Right lung (tissue), 10 donors: ENCODE measurements at places on chromosomes 16 and 17. TPM values are rescaled to one million over a fixed set of nuclear protein-coding genes. Genes with fewer than 3 reads are reported as not detected.
A peak's percentile ranks its signal among the peaks of the same experiment; 100 is the strongest.

GRCh38 chr17:6470146-6470718, 26.0 kb downstream of the PIMREG start:
- DNase-seq = no peak

ADAT1 gene
- polyA plus RNA-seq = 42.4 TPM

DNA sequence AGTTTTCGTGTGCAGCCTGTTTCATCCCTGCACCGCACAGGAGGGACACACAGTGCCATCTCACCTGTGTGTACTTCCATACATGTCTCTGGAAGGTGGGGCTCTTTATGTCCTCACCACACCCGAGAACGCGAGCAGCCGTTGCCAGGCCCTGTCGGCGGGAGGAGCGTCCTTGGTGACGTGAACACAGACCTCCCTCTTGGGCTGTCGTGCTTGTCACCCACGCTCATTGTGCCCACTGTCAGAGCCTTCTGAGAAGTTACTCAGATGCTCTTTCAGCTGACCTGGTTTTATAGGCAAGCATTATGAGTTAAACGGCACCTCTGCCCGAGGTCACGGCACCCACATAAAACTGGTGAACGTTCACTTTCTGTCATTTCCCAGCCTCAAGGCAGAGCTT, 40.2 kb downstream of the ZNF750 start:
- DNase-seq = no peak

- DNase-seq = no peak
These were observed 14.8 kb upstream of the TRAP1 start for GRCh38 chr16:3732171-3732570.

GRCh38 chr16:87046235-87046634, 271.0 kb downstream of the C16orf95 start:
- DNase-seq = no peak

DNA sequence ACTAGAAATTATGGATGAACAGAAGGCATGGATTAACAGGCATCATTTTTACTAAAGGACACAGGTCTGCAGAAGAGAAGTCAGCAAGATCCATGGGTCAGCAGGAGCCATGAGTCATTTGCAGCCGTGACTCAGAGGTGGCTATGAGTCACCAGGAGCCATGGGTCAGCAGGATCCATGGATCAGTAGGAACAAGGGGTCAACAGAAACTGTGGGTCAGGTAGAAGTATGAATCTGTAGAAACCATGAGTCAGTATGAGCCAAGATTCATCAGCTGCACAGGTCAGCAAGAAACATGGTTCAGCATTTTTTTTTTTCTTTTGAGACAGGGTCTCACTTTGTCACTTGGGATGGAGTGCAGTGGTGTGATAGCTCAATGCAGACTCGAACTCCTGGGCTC, 58.2 kb upstream of the HS3ST4 start:
- no peak for DNase-seq

- no peak for DNase-seq
These were observed 17.3 kb downstream of the XYLT1 start for GRCh38 chr16:17453364-17454038.

- no peak for DNase-seq
These were observed 3.0 kb downstream of the SETD6 start for GRCh38 chr16:58518083-58518979.

DNA sequence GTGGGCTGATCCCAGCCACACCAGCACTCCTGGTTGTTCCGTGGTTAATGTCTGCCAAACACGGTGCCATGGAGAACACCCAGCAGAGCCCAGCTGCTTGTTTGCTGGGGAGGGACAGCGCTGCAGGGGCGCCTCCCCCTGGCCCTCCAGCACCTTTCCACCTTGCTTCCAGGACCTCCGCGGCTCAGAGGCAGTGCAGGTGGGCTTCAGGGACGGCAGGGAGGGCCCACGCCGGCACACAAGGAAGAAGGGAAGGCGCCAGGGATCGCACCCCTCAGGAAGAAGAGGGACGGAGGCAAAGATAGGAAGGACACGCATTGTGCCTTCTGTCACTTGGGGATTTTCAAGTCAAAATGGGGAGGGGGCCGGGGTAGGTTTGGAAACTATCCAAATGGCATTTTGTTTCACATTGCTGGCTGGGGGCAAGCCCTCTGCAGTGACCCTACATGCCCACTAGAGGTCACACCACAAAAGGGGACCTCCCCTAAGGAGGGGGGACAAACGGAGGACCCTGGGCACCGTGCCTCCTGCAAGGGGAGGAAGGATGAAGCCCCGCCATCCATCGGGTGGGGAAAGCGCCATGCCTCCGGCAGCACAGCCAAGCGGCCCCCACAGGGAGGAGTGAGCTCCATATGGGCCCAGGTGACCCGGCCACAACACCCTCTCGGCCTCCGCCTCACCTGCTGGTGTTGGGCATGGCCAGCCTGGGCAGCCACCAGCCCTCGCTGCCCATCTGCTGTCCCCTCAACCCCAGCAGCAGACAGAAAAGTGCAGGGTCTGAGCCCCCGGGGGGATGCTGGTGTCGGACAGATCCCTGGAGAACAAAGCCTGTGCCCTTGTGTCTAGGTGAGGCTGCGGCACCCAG, 7.5 kb upstream of the C16orf95 start:
- DNase-seq = peak; percentile 19

- DNase-seq = no peak
These were observed 10.0 kb upstream of the SKAP1 start for GRCh38 chr17:48439875-48440505.

DNA sequence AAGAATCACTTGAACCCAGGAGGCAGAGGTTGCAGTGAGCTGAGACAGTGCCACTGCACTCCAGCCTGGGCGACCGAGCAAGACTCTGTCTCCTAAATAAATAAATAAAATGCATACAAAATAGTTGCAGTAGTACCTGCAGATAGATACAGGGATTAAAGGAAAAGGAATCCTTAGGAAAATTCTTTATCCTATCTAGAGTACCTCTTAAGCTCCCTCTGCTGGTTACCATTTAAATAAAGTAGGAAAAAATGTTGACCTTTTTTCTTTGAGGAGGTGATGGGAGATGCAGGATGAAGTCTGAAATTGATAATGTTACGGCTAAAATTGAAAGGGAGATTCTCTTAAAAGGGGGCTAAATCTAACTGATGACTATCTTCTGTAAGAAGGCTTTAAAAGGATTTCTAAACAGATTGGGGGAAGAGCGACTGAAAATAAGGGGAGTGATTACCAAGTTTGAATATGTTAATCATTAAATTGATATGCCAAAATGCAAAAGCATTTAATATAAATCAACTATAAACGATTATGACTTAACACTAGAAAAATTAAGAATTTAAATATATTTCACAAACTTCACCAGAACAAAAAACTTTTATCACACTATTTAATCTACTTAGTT, 29.4 kb downstream of the C16orf87 start:
- DNase-seq = no peak

SPATA22 gene
- not detected for polyA plus RNA-seq

PPP1R1B gene
- polyA plus RNA-seq = 50.3 TPM

DNA sequence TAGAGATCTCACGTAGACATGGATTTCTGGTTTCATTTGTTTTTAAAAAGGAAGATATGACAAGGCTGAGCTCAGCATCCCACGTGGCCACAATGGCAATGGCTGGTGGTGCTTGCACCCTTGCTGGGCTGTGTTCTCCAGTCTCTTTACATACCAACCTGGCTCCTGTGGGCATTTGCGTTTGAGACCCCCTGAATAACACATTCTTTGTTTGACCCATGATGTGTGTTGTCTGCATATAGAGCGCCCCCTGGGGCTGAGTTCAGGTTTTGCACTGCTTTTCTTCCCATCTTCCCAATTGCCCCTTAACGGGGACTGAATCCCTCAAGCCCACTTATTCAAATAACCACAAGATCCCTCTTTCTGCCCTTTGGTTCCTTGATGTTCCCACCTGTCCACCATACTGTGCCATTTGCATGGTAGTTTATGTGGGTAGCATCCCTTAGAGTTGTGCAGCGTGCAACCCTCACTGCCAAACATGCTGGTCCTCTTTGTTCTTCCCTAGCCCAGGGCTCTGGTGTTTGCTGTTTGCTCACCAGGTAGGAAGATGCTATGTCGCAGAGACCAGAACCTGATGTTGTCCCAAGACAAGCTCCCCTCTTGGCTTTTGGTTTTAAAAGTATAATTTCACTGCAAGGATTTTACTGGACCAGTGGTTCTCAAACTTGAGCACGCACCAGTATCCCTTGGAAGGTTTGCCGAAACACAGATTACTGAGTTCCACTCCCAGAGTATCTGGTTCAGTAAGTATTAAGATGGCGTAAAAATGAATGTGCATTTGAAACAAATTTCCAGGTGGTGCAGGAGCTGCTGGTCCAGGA, 38.5 kb upstream of the NKD1 start:
- no peak for DNase-seq

TPSAB1 gene
- polyA plus RNA-seq = not detected

GRCh38 chr17:36946726-36947091, 2.0 kb upstream of the AATF start:
- DNase-seq = no peak

- DNase-seq = no peak
These were observed 994 bp downstream of the PITPNA start for GRCh38 chr17:1561420-1562175.

DNA sequence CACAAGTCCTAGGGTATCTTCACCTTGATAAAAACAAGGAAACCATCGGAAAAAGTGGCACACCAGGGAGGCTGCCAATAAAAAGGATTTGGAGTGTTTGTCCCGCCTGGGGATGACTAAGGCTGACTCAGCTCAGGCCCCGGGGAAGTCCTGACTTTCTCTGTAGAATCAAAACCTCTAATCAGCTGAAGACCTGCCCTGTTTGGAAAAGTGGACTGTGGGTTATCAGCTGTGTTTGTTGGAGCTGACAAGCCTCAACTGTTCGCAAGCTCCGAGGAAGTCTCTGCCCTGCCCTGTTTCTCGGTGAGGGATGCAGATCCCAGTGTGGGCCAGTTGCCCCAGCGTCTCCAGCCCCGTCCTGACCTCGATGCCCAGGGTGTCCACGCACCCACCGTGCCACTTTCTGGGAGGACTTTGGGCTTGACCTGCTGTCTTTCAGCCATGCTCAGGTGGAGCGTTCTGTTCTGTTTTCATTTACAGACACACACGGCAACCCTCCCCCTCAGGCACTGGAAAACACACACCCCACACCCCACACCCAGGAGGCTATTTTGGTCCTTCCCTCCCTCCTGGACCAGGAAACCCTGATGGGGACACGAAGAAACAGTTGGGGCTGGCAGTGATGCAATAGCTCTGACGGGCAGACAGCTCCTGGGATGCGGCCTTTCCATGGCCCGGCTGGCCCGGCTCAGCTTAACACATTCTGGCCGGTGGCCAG, 27.6 kb upstream of the PITPNA start:
- DNase-seq = no peak

DNA sequence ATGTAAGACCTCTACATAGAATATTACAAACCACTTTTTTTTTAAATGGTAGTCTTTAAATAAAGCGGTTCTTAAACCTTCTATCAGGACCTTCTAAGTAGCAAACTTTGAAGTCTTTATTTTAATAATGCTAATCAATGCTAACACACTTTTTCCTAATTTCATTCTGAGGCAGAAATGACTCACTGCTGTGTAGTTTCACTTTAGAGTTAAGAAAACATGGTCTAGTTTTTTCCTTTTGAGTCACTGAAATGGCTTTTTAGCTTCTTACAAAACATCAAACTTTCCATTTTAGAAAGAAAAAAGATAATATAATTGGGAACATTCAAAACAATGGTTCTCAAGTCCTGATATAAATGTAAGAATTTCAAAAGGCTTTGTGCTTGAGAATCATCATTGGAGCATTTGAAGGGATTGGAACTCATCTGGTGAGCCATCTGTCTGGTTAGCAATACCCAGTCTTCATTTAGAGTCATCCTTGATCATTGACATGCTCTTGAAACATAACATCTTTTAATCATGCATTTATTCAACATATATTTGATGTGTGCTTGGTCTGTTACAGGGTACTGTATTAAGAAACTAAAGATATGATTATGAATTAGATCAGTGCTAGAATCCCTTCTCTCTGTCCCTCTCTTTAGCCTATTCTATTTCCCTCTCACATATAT, 258.3 kb upstream of the MON1B start:
- DNase-seq = no peak

DNA sequence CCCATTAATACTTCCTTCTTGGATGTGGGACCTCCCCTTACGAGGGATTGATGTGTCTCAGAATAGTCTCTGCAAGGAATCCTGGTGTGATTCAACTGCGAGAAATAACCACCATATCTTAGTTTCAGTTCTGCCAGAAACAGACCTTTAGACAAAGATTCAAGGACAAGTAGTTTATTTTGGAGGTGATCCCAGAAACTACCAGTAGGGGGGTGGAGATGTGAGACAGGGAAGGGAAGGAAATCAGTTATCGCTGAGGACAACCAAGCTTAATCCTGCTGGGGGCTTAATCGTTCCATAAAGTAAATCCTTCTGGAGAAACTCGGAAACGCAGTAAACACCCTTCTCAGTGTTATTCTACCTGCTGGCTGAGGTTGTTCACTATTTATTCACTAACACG, 5.0 kb upstream of the SDR42E1 start:
- DNase-seq = no peak

DNA sequence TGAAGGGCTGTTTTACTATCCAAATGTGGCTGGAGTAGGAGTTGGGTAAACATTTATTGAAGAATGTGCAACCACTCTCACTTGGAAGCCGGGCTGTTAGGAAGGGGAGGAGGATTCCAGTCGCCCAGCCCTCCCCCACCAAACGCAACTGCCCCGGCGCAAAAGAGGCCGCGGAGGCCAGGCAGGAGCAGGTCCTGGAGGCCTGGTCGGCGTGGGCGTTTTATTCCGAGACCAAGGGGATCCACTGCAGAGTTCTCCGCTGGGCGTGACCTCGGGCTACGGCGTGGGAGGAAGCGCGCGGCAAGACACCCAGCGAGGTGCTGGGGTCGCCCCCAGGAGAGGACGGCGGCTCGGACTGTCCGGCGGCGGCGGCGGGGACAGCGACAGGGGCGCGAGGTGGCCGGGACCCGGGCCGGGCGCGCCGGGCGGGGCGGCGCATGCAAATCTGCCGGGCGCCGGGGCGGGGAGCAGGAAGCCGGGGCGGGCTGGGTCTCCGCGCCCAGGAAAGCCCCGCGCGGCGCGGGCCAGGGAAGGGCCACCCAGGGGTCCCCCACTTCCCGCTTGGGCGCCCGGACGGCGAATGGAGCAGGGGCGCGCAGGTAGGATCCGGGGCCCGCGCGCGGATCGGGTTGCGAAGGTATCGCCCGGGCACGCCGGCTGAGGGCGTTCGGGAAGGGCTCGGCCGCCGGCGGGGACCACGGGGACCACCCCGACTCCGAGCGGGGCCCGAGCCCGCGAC, at the start of gene IL4R:
Gene IL4R (plus strand): TSS at position 553 of the 739 bp plus-strand sequence. CDS start 26,230 bp downstream, outside the sequence.
- peak; percentile 52 for DNase-seq

RAC3 gene
- polyA plus RNA-seq = 26.2 TPM

GRCh38 chr17:77741109-77741508, 217.4 kb upstream of the TNRC6C start:
- DNase-seq = no peak

DNA sequence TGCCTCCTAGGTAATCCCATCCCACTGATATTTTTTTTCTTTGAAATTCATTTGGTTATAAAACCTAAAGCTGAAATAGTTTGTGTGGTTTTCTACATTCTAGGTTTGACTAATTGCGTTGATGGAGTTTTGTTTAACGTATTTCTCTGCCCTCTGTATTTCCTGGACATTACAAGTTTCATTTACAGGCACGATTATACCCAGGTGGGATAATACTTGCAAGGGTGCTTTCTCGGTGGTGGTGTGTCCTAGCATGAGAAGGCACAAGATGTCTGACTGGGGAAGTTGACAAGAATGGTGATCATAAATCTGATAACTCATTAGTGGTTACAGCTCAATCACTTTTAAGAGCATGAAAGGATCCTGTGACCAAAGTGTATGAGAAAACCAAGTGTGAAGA, 45.0 kb downstream of the DYNLRB2 start:
- no peak for DNase-seq

- no peak for DNase-seq
These were observed 10.3 kb upstream of the MRPL58 start for GRCh38 chr17:75001915-75002843.

GRCh38 chr17:55783684-55784245, 32.9 kb downstream of the PCTP start:
- peak; percentile 53 for DNase-seq

CACNA1H gene
- 9.3 TPM for polyA plus RNA-seq
